ENCODE measurements at places on chromosomes 12 and 14.

DNA sequence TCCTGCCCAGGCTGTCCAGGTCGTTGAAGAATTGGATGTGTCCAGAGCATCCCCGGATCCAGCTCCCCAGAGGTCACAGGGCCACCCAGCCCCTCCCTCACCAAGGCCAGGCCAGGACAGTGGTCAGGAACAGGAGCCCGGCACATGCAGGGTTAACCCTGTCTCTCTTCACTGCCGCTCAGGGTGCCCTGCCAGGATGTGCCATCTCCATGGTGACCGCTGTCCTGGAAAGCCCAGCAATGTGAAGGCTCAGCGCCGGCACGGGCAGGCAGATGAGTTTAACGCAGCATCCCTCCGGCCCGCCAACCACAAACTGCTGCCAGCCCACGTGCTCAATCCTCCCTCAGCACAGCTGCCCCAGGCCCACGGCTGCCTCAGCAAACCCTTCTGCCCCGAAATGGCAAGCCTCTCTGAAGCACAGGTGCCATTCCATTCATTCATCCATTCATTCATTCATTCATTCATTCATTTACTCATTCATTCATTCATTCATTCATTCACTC is 4.4 kb downstream of the TMEM179 start:
- DNase-seq: no peak

DNA sequence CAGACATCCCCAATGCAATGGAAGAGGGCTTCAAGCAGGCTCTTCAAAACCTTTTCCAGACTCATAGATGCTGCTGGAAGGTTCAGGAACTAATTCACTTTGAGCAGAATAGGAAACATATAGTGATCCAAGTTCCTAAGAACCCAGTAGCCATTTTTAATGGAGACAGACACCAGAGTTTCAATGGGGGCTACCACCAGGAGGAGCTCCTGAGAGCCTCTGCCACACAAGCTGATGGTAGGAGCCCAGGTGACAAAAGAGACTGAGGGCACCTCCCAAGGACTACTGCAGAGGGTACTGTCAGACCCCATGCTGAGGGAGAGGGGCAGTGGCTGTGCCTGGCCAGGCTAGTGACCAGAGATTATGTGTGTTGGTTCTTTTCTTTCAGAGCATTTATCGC is 45.9 kb downstream of the IFNG start:
- DNase-seq: no peak

DNA sequence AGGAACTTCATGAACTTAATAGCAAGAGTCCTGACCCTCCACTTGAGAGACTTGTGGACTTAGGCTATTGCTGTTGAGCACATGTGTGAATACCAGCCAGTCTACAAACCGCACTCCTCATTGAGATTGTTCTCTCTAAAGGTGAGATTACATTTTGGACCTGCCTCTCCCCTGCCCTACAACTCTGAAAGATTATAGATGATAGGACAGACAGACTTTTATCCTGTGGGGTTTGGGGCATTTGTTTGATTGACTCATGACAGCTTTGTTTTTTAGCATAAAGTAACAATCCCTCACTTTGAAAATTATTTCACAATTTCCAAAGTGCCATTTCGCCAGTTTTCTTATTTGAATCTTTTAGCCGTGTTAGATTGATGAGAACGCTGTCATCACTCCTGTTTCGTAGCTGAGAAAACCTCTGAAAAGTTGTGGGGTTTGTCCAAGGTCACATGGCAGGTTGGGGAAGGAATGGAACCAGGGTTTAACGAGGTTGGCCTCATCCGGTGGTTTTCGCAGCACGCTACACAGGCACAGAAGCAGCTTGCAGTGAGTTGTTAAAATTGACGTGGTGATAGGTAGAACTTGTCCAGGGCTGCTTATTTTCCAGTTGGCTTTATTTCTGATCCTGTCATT is 836 bp downstream of the EVL start:
- no peak for DNase-seq

GRCh38 chr12:23927907-23928306 is 21.6 kb downstream of the SOX5 start:
- DNase-seq: no peak

GRCh38 chr12:34298971-34299801 is 276.9 kb downstream of the ALG10 start:
- DNase-seq: no peak

- DNase-seq: no peak
These were observed 5.4 kb downstream of the DLK1 start for GRCh38 chr14:100731846-100732765.

All from kidney epithelial cell (primary cell).